ENCODE measurements at places on chromosomes 3 and 15. TPM values are rescaled to one million over a fixed set of nuclear protein-coding genes. Genes with fewer than 3 reads are reported as not detected.

CDV3 gene
- 177 TPM for total RNA-seq

COL8A1 gene
- total RNA-seq: 65.6 TPM

DNA sequence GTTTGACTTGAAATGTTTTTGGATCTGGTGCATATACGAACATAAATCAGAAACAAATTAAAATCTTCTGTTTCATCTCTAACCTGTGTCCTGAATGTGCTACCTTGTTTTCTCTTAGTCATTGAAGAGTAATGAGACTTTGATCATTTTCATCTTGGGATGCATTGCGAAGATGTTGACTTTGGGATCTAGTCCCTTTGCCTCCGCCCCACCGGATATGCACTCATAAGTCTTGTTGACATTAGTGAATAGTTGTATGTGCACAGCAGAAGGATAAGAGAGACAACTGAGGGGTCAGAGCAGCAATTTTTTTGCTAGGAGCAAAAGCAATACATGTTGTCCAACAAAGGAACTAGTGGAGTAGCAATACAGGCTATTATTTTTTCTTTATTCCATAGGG is 35.9 kb upstream of the SPRED1 start:
- H3K27ac ChIP-seq: no peak overlapping the region
- DNase-seq: no peak
- no peaks in the 10 kb centered on the region for H3K36me3 ChIP-seq
- no peak overlapping the region for H3K4me3 ChIP-seq

DNA sequence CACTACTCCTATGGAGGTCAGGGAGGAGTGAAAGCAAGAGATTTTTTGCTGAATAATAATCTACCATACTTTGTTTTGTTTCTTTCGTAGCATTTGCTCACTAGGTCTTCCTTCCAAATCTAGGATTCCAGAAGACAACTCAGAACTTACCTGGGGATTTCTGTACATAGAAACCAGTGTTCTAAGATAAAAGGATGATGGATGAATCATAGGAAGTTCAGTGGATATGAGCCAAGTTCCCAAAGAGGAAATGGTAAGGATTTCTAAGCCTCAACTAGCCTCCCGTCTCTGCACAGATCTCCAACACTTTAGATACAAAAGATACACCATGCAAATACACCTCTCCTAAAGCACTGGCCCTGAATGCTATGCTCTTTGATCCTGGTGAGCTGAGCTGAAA is 283.9 kb downstream of the TAFA4 start:
- no peaks in the 10 kb centered on the region for H3K36me3 ChIP-seq
- H3K27ac ChIP-seq: no peak overlapping the region
- no peak overlapping the region for H3K4me3 ChIP-seq
- H3K4me1 ChIP-seq: no peaks in the 10 kb centered on the region
- no peak for DNase-seq
- H3K27me3 ChIP-seq: no peaks in the 10 kb centered on the region

GOLGA6L7 gene
- total RNA-seq: not detected

CDHR4 gene
- total RNA-seq: not detected

RLBP1 gene
- not detected for total RNA-seq

CCR1 gene
- 1.4 TPM for total RNA-seq

- peaks cover 3% of the 10 kb centered on the region for H3K4me1 ChIP-seq
- no peaks in the 10 kb centered on the region for H3K36me3 ChIP-seq
- H3K27ac ChIP-seq: no peak within 1 kb of the TSS
- no peak within 1 kb of the TSS for H3K4me3 ChIP-seq
- H3K27me3 ChIP-seq: no peaks in the 10 kb centered on the region
These were observed at the start of gene CASR for GRCh38 chr3:122183521-122183892. Gene CASR (plus strand): TSS chr3:122183668. CDS start chr3:122254190, 70,522 bp downstream.

- H3K36me3 ChIP-seq: no peaks in the 10 kb centered on the region
- no peak for DNase-seq
- H3K4me1 ChIP-seq: no peaks in the 10 kb centered on the region
- no peak overlapping the region for H3K27ac ChIP-seq
- H3K27me3 ChIP-seq: no peaks in the 10 kb centered on the region
- no peak overlapping the region for H3K4me3 ChIP-seq
These were observed 48.2 kb upstream of the TM4SF4 start for GRCh38 chr3:149426325-149426724.

GRCh38 chr3:47000922-47001730 is 21.7 kb downstream of the NBEAL2 start:
- no peak overlapping the region for H3K4me3 ChIP-seq
- no peak overlapping the region for H3K27ac ChIP-seq
- H3K27me3 ChIP-seq: no peaks in the 10 kb centered on the region
- peaks cover 13% of the 10 kb centered on the region for H3K36me3 ChIP-seq
- no peaks in the 10 kb centered on the region for H3K4me1 ChIP-seq
